Stimulated activated CD8-positive, alpha-beta memory T cell treated with anti-CD3 and anti-CD28 coated beads, Interleukin-15, amount 100 ng/mL, for 4 hours (primary cell): ENCODE measurements at places on chromosomes 12 and 14.

DNA sequence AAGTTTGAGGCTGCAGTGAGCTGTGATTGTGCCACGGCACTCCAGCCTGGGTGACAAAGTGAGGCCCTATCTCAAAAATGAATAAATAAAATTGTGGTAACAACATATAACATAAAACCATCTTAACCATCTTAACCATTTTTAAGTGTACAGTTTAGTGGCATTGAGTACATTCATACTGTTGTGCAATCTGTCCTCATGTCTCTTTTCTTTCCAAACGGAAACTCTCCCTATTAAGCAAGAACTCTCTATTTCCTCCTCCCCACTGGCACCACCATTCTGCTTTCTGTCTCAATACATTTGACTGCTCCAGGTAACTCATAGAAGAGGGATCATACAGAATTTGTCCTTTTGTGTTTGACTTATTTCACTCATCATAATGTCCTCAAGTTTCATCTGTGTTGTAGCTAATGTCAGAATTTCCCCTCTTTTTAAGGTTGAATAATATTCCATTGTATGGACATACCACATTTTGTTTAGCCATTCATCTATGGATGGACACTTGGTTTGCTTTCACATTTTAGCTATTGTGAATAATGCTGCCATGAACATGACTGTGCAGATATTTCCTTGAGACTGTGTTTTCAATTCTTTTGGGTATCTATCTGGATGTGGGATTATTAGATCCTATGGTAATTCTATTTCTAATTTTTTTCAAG is 4.4 kb upstream of the MARK3 start:
- no peak for DNase-seq

DNA sequence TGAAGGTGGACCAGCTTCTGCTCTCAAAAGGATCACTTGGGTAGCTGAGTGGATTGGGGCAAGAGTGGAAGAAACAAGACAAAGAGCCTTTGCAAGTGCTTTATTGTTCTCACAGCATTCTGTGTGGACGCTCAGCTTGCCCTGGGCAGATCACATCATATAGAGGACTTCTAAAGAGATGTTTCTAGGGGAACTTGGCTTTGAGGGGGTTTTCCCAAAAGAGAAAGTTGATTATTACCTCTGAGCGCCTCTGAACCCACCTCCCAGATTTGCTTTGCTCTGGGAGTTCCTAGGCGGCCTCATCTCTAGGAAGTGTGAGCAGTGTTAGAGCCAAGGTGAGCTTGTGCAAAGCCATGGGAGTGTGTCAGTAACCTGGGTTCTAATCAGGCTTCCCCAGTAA is 81.7 kb downstream of the RIN3 start:
- no peak for DNase-seq

- no peak for DNase-seq
Observed at GRCh38 chr12:46661110-46661845, 164.5 kb downstream of the SLC38A4 start.

DNA sequence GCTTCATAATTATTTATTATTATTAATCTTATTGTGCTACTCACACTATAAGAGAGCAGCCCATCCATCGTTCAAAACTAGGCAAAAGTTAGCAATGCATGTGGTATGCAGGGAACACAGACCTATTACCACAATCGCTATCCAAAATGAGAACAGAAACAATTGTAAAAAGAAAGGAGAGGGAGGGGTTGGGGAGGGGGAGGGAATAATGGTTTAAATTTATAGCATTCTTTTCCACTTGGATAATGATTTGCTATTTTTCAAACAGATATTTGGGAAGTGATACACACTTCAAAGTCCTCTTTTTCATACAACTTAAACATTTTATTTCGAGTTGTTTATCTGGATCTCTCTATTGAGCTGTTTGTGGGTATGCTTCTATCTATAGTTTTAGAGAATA is 248.6 kb upstream of the SOX5 start:
- no peak for DNase-seq

DNA sequence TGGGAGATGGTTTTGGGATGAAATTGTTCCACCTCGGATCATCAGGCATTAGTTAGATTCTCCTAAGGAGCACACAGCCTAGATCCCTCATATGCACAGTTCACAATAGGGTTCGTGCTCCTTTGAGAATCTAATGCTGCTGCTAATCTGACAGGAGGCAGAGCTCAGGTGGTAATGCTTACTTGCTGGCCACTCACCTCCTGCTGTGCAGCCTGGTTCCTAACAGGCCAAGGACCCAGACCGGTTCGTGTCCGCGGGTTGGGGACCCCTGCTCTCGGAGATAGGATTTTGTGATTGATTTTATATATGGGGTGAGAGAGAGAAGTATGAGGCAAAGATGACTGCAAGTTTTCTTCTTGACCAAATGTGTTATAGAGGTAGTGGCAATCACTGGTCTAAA is 57.5 kb downstream of the CCDC91 start:
- no peak for DNase-seq

DNA sequence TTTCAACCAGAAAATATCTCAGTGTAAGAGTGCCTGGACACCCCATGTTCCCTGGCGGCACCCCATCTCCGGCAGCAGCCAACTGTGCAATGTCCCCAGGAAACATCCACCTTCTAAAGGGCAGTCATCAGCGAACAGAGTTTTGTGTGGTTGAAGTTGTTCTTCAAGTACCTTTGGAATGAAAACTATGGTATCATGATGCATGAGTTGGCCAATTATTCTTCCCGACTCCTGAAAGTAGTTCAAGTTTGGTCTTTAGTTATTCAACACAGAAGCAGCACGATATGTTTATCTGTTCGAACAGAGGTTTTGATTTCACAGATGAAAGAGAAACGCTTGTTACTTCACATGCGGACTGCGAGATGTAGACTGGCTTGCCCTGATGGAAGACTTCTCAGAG is 21.1 kb upstream of the TTC7B start:
- no peak for DNase-seq

DNA sequence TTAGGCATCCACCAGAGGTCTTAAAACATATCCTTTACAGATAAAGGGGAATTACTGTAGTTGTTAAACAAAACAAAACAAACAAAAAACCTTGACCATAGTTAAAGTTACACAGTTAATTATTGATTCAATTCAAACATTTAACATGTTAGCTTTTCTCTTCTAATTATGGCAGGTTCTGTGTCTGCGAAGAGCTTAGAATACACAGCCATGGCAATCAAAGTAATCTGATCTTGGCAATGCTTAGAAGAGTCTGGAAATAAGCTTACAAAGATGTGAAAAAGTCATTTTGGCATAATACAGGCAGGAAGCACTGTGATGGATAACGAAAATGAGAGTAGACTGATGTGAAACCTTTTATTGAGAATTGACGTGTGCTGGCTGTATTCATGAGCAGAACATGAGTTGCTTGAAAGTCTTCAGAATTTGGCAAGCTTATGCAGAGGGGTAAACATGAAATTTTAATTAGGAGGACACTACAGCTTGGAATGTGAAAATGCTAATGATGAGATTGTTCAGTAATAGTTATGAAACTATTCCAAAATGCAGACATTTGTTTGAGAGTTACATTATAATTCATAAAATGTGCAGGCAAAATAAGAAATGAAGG is 629.6 kb downstream of the FSCB start:
- no peak for DNase-seq

DNA sequence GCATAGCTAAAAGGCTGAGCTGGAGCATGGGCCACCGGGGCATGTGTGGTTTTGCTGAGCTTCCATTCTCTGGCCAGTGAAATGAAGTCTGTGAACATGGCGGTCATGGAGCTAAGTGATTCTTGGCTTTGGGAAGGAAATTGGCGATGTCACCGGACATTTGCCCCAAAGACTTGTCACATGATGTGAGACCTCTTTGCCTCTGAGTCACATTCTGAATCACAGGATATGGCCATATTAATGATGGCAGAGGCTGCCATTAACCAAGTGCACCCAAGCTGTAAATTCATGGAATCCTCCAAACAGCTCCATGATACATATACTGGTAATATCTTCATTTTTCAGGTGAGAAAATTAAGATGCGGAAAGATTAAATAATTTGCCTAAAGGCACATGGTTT is 27.4 kb upstream of the BATF start:
- DNase-seq: no peak

- DNase-seq: no peak
Observed at GRCh38 chr14:96117101-96117897, 78.1 kb downstream of the C14orf132 start.

DNA sequence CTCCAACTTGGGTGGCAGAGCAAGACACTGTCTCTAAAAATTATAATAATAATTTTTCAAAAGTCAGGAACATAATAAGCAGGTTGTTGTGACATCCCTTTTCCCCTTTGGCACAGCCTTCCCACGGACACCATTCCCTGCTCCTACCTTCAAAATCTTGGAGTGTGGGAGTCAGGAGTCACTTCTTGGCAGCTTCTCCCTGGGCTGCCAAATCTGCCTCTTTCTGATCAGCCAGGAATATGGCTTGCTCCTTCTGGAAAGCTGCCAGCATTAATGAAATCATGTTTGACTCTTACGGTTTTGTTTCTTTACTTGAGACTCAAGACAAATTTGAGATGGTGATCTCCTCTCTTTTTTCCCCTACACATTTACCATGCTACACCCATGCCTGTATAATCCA is 391.4 kb upstream of the SYT1 start:
- DNase-seq: no peak

DNA sequence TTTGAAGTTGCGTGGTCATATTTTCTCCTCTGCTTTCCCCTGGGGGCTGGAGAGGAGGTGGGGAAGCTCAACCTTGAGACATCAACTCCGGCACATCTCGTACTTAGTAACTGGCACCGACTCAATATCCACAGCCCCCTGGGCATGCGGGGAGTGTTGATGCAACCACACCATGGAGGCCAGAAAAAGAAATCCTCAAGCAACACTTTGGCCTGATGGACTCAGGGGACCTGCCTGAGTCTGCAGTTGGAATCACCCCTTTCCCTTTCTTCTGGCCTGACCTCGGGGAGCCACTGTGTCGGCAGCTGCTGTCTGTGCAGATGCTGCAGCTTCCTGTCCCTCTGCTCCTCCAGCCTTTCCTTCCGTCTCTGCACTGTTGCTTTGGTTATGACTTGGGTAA is 11.4 kb upstream of the AACS start:
- no peak for DNase-seq

- DNase-seq: no peak
Observed at GRCh38 chr12:45281994-45282393, 66.1 kb downstream of the ANO6 start.

DNA sequence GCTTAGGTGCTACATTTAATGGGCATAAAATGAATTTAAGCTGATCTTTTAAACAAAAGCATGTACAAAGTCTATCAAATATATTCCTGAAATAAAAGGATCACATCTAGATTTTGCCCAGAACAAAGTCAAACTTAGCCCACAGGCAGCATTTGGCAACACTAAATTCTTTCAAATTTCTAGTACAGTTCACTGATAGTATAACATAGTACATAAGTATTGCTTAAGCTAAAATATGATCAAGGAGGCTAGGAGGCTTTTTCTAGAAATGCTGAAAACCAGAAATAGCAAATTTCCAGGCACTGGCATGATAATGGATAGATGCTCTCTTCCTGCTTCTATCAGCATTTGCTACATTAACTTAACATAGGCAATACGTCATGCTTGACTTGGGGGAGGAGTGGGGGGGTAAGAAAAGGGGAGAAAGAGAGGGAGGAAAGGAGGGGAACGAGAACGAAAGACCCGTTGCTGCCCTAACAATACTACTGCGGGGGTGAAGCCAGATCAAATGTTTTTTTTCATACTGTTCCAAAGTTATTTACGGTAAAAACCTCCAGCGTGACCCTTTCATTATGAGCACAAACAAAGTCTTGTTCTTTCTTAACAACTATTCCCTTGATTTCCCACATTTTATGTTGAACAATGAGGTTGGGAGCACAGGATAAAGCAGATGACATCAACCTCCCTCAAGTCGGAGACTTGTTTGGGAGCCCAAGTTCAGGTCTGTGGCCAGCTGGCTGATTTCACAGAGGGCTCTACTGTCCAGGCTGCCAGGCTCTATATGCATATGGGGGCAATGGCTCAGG is 10.6 kb downstream of the TMED10 start:
- no peak for DNase-seq

GRCh38 chr12:96719660-96720362 is 187.2 kb upstream of the NEDD1 start:
- DNase-seq: no peak

DNA sequence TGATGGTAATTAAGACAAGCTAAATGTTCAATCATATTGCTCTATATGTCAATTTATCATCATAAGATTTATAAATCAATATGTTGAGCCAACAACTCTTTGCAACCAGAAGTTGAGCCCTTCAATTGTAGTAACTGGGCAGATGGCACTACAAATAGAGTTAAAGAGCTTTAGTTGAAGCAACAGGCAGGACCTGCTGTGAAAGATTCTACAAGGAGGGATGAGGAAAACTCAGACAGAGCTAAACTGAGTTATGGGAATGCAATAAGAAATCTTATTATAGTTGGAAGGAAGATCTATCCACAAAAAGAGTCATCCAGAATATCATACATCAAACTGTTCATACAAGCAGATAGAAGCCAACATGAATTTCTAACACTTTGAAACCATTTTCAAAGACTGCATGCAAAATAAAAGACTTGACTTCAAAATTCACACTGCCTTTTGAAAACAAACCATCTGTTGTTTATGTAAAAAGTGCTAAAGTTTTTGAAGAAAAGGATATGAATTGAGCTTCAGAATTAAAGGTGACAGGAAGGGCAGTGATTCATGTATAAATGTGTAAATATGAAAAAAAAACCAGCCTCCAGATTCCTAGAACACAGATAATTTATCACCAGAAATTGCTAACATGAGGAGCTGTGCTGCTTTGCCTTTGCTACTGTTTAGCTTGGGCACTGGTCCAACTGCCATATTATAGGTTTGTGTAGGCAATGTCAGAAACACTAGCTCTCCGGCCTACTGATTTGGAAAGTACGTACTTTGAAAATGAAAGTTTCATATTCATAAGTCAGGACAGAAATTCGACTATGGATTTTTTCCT is 133.2 kb downstream of the SLC35F4 start:
- no peak for DNase-seq

- no peak for DNase-seq
Observed at GRCh38 chr12:20415028-20415427, 46.7 kb downstream of the PDE3A start.

- DNase-seq: no peak
Observed at GRCh38 chr14:94100847-94101246, 9.7 kb upstream of the IFI27 start.

GRCh38 chr12:87981495-87981894 is 47.7 kb downstream of the C12orf50 start:
- no peak for DNase-seq

GRCh38 chr14:72636871-72637270 is 257.0 kb downstream of the DPF3 start:
- DNase-seq: no peak

GRCh38 chr14:51444353-51445000 is 204.4 kb downstream of the TMX1 start:
- DNase-seq: no peak

DNA sequence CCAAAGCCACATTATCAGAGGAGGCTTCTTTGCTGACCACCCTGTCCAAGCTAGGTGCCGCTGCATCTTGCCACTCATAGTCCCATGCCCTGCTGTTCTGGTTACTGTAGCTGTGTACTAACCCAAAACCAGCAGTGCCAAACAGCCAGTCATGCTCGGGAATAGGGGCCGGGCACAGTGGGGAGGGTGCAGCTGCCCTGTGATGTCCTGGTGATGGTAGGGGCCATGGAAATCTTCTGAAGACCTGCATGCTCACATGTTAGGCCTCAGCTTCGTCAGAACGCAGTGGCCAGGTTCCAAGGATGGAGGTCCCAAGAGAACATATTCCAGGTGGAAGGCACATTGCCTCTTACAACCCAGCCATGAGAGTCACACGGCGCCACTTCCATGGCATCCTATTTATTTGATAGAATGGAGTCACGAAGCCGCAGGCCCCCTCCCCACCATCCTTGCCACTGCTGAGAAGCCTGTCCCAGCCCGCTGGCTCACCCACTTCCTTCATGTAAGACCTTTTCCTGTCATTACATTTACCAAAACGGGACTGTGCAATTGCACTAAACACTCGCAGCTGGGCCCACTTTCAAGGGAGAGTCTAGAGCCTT is 48.5 kb downstream of the FAM222A start:
- DNase-seq: no peak
